ENCODE measurements at places on chromosomes 6 and 20.

DNA sequence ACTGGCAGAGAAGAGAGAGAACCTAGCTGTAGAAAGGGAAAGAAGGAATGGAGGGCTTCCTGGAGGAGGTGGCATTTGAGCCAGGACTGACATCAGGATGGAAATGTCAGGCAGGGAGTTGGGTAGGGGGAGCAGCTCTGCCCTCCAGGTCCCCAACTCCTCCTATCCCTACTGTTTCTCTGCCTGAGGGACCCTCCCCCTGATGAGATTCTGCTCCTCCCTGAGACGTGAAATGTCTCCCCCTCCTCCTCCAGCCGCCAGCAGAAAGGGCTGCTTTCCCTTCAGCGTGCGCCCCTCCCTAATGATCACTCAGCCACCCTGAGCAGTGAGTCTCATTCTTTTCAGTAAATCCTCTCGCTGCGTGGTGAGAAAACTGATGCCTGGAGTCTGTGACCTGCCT is 40.6 kb downstream of the HLA-DPB1 start:
- no peak for DNase-seq

DNA sequence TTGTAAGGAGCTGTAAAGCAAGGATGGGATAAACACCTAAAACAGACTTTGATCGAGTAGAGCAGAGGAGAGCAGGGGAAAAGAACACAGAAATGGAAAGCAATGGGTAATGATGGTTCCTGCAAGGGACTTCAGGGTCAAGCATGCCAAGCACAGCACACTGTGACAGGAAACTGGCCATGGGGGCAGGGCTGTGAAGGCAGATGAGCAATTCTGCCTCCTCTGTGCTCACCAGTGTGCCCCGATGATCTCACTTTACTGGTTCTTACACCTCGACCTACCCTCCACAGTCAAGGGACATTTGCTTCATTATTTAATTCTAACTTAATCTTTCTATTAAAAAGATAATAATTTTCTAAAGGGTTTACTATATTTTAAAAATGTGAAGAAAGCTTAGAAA is 21.6 kb upstream of the MYB start:
- DNase-seq, result no peak

GRCh38 chr6:87308970-87309369 is 13.4 kb upstream of the SMIM8 start:
- DNase-seq, result peak; percentile 1

- no peak for DNase-seq
Measured at GRCh38 chr6:55137929-55138693, 36.2 kb upstream of the HCRTR2 start.

DNA sequence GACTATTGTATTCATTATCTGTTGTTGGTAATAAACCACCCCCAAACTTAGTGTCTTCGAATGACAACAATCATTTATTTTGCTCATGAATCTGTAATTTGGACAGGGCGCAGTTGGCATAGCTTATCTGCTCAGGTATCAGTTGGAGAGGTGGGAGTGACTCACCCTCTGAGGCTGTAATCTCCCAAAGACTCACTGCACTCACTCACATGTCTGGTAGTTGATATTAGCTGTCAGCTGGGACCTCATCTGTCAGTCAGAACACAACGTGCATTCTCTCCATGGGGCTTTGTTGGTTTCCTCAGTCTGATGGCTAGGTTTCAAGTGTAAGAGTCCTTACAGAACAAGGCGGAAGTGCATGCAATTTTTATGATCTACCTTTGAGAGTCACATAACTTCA is 219.0 kb upstream of the PRND start:
- no peak for DNase-seq

GRCh38 chr6:154782193-154782592 is 49.0 kb downstream of the SCAF8 start:
- DNase-seq, result no peak

GRCh38 chr6:88880021-88880420 is 83.4 kb downstream of the RNGTT start:
- DNase-seq, result no peak

DNA sequence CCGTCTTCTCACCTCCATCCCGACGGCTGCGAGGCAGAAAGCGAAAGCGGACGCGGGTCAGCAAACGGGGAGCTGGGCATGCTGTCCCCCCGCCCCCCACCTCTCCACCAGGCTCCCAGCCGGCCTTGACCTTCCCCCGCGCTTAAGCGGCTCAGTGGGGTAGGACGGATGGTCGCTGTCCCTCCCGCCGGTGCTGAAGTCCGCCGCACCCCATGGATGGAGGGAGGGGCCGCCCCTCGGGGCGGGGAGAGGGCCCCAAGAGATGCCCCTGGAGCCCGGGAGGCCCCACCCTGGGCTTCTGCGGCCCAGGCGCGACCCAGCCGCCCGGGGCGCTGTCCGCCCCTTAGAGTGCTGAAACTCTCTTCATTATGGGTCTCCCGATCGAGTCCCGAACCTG is at the start of gene KCNB1:
KCNB1 (minus strand) TSS at position 48 of the 397 bp plus-strand sequence. CDS start 188 bp downstream, outside the sequence.
- DNase-seq, result peak; percentile 39

DNA sequence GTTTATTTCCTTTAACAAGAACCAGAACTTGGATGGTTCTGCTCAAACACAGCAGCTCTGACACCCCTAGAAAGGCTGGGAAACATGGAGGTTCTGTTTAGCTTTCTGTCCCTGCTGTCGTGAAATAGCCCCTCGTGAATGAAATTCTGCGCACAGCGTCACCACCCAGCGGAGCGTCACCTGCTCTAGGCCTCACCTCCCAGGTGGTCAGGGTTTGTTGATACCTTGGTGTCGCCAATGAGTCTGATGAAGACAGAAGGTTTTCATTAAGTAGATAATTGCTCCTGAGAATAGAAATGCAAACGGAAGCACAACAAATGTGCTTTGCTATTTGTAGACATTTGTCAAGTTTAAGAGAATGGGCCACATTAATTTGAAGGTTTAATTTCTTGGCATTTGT is 135.1 kb downstream of the EDN3 start:
- DNase-seq, result no peak

DNA sequence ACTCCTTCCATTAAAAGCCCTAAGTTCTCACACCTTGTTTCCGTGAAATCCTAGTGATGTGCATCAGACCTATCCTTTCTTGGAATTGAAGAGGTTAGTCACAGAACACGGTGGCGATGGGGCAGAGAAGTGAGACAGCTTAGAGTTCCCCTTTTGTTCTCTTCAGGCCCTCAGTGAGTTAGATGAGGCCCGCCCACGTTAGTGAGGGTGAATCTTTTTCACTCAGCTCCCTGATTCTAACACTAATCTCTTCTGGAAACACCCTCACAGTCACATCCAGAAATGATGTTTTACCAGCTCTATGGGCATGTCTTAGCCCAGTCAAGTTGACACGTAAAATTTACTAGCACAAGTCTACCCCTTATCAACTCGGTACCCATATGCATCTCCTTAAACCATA is 172.7 kb upstream of the NOX3 start:
- DNase-seq, result no peak

DNA sequence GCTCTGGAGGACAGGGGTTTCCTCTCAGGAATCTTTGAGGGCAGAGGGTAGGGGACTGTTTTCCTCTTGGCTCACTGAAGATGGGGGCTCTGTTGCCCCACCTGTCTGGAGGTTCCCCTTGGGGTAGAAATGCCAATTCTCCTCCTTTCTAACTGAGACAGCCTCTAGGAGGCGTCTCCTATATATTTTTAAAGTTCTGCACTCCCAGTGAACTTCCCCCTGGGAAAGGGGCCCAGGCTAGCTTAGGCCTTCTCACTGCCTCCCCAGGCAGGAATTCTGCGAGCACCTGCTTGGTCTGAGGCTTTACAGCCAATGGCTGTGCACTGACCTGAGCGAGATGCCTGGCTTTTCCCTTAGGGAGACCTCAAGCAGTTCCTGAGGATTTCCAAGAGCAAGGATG is 24.8 kb upstream of the SRF start:
- no peak for DNase-seq

- peak; percentile 2 for DNase-seq
Measured at GRCh38 chr6:122872311-122872710, 83.3 kb downstream of the SMPDL3A start.

- DNase-seq, result peak; percentile 74
Measured at GRCh38 chr6:7424967-7425807, 35.6 kb downstream of the RIOK1 start.

DNA sequence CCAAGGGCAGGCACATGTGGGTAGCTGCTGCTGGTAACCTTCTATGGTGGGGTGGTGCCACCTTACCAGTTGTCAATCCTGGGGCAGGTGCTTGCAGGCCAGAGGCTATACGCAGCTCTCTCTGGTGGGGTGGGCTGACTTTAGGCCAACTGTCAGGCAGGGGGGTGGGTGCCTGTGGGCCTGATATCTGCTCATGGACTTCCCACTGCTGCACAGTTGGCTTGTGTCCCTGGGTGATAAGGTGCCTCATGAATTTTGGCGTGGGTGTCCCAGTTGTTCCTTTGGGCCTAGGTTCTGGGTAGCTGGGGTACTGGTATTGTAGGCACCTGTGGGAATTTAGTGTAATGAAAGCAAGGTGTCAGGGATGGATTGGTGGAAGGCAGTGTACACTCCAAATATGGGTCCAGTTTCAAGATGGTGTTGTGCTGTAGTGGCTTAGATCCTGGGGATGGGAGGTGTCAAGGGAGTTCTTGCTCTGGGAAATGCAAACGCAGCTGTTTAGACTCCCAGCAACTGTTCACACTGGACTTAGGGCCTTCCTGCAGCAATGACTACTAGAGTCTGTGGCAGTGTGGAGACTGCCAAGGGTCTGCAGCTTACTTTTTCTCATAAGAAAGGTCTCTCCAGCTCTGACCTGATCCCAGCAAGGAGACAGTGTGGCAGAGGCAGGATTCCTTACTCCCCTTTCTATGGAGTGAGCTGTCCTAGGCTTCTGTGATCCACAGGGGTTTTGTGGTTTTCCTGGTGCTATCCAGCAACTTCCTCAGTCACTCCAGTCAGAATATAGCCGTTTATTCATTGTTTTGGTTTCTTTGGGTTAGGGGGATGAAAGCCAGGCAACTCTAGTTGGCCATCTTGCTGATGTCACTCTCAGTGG is 128.2 kb downstream of the CRYBG1 start:
- DNase-seq, result peak; percentile 69

- peak; percentile 68 for DNase-seq
Measured at GRCh38 chr6:30915591-30915946, 1.5 kb downstream of the VARS2 start.

DNA sequence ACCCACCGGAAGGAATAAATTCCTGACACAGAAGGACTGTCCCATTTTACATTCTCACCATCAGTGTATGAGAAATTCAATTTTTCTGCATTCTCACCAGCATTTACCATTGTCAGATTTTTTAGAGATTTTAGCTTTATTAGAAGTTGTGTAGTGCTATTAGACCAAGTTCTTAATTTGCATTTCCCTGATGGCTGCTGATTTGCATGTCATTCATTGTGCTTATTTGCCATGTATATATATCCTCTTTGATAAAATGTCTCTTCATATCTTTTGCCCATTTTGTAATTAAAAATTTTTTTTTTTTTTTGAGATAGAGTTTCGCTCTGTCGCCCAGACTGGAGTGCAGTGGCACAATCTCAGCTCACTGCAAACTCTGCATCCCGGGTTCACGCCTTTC is 9.8 kb upstream of the HLA-DRB5 start:
- DNase-seq, result no peak

- DNase-seq, result no peak
Measured at GRCh38 chr6:167719920-167720319, 106.8 kb upstream of the AFDN start.

DNA sequence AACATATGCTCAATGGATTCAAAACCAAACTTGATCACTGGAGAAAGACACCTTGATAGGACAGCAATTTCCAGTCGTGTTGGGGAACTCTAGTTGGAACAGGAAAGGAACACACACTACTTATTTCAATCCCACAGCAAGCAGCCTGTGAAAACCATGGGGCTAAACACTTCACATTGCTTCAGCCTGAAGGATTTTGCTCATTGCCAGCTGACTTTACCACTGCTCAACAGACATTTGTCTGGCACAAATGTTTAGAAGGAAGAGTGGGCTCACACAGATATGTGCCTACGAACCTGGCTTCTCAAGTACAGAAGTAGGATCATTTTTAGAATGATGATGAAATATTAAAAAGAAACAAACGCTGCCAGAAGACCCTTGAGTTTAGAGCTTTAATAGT is 598.1 kb downstream of the PHF3 start:
- DNase-seq, result no peak

DNA sequence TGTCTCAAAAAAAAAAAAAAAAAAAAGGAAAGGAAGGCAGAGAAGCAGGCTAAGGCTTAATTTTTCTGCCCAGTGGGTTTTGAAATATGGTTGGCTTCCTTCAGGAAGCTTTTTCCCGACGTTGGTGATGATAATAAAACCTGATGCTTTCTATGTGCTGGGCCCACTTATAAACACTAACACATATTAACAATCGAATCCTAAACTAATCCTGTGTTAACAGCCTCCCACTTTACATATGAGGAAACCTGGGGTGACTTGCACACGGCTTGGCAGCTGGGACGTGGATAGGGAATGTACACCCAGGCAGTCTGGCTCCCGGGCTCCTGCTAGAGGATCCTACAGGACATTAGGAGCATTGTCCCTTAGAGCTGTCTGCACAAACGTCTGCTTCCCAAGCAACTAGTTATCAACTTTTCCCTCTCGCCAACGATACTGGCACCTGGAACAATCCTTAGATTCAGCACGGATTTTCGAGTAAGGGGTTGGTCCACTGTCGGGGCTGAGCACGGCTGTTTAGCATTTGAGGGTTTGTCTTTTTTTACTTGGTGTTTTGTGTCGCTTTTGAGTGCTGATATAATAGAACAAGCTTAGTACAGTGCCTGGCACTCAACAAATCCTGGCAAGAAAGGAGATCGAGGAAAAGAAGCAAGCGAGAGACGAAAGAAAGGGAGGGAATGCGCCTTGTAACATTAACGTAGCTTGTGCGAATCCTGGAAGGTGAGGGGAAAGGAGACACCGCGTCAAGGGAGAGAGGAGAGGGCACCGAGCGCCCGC is 622 bp upstream of the KIZ start:
- peak; percentile 13 for DNase-seq

GRCh38 chr20:17511401-17511800 is 19.8 kb downstream of the BFSP1 start:
- DNase-seq, result no peak

DNA sequence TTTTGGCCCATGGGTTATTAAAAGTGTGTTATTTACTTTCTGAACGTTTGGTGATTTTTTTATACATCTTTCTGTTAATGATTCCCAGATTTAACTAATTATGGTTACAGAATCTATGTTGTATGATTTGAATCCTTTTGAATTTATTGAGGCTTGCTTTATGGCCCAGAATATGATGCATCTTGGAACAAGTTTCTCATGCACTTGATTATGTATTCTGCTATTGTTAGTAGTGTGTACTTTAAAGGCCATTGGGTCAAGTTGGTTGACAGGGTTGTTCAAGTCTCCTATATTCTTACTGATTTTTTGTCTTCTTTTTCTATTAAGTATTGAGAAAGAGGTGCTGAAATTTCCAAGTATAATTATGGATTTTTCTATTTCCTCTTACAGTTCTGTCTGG is 105.0 kb upstream of the FOXO3 start:
- DNase-seq, result no peak

- DNase-seq, result no peak
Measured at GRCh38 chr20:34887023-34887422, 10.6 kb downstream of the ACSS2 start.

All from amniotic epithelial cell (primary cell).